ENCODE measurements at places on chromosomes 13 and 19. TPM values are rescaled to one million over a fixed set of nuclear protein-coding genes. Genes with fewer than 3 reads are reported as not detected.

GRCh38 chr13:91778123-91778522 is 379.7 kb downstream of the GPC5 start:
- DNase-seq: no peak

DNA sequence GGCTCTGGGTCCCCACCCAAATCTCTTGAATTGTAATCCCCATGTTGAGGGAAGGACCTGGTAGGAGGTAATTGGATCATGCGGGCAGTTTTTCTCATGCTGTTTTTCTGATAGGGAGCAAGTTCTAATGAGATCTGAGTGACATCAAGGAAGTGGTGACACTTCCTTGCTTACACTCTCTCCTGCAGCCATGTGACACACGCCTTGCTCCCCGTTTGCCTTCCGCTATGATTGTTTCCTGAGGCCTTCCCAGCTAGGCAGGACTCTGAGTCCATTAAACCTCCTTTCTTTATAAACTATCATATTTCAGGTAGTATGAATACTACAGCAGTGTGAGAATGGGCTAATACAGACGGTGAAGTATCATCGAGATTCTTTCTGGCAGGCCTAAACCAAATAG is 1040.4 kb upstream of the MIR17HG start:
- DNase-seq: no peak

GRCh38 chr19:57106722-57107235 is 13.0 kb upstream of the USP29 start:
- DNase-seq: no peak

DNA sequence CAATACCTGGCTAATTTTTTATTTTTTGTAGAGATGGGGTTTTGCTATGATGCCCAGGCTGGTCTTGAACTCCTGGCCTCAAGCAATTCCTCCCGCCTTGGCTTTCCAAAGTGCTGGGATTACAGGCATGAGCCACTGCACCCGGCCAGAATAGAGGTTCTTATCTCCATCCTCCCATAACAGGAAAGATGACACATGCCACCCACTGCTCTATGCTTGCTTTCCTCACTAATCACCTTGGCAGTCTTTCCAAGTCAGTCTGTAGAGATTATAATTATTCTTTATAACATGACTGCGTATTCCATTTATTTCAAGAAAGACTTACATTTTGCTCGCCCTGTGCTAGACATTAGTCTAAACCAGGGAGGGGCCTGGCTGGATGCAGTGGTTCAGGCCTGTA is 6.7 kb downstream of the VAV1 start:
- peak; percentile 52 for DNase-seq

DNA sequence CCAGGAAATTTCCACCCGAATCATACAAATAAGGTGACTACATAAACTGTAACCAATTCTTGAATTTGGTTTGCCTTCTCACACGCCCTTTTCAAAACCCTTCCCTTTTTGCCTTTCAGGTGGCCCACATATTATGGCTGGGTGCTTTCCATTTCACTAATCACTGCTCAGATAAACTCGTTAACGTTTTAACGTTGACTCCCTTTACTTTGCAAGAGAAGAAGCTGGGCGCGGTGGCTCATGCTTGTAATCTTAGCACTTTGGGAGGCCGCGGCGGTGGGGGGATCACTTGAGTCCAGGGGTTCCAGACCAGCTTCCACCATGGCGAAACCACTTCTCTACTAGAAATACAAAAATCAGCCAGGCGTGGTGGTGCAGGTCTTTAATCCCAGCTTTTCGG is 19.8 kb upstream of the ZNF91 start:
- DNase-seq: no peak

The ZNF729 gene
- not detected for total RNA-seq

All from osteoblast (primary cell).